ENCODE measurements at places on chromosomes 2 and 18. TPM values are rescaled to one million over a fixed set of nuclear protein-coding genes. Genes with fewer than 3 reads are reported as not detected.

DNA sequence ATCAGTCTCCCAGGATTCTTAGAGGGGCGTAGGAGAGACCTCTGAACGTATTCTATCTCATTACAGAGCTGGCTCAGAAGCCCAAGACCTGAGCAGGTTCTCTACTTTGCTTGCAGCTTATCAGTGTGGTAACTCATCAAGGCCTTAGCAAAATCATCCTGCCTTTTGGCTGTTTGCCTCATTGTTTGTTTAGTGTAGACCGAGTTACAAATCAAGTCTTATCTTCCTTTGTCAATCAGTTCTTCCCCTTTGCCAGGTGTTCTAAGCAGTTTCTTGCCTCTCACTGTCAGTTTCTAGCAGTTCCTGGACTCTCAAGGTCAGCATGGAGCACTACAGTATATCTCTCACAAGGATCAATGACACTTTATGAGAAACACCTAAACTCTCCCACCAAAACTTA is 30.9 kb upstream of the NAB1 start:
- no peaks in the 10 kb centered on the region for H3K27me3 ChIP-seq
- H3K27ac ChIP-seq: no peak overlapping the region

GRCh38 chr2:136185981-136186776 is 68.2 kb upstream of the CXCR4 start:
- no peak overlapping the region for H3K27ac ChIP-seq
- no peaks in the 10 kb centered on the region for H3K36me3 ChIP-seq
- DNase-seq: no peak
- no peaks in the 10 kb centered on the region for H3K27me3 ChIP-seq

GRCh38 chr2:7722212-7722910 is 805.1 kb downstream of the RNF144A start:
- no peak overlapping the region for H3K27ac ChIP-seq
- no peak overlapping the region for H3K4me3 ChIP-seq
- H3K36me3 ChIP-seq: no peaks in the 10 kb centered on the region

DNA sequence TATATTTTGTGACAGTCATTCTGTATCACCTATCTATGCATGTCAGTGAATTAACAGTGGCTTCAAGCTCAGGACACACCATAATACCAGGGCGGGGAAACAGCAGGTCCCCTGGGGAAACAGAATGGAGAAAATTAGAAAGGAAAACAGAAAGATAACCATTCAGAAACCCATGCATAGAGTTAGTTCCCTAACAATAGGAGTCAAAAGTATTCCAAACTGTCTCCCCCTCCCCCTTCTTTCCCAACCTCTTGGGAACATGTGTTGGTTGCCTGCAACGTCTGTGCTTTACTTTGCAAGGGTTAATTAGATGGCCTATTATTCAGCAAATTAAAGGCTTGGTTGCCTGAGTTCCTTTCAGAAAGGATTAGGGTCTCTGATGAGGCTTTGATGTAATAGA is 176.4 kb downstream of the MYO3B start:
- no peaks in the 10 kb centered on the region for H3K27me3 ChIP-seq
- DNase-seq: peak; percentile 94
- peak overlapping the region; percentile 40 for H3K4me3 ChIP-seq

DNA sequence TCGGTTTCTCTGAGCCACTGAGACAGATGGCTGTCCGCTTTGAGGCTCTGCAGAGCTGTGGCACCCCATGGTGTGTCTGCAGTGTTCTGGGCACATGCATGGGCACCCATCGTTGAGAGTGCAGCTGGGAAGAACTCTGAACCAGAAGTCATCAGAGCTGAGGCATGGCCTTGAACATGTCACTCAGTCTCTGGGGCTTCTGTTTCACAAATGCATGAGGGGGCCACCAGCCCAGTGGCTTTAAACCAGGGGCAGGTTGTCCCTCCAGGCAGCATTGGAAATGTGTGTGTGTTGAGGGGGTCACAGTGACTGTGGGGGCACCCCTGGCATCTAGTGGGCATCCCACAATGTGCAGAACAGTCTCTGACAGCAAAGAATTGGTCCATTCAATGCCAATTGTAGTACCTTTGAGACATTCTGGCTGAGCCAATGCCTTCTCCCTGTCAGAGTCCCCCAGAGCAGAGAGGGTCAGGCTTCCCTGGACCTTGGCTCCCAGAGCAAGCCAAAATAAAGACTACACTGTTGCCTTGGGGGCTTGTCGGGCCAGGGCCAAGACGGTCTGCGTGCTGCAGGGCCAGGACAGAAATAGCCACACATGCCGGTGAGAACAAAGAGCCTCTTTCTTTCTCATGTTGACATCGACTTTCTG is 9.3 kb upstream of the PSMD1 start:
- no peaks in the 10 kb centered on the region for H3K36me3 ChIP-seq
- peaks cover 38% of the 10 kb centered on the region for H3K27me3 ChIP-seq
- no peak for DNase-seq

DNA sequence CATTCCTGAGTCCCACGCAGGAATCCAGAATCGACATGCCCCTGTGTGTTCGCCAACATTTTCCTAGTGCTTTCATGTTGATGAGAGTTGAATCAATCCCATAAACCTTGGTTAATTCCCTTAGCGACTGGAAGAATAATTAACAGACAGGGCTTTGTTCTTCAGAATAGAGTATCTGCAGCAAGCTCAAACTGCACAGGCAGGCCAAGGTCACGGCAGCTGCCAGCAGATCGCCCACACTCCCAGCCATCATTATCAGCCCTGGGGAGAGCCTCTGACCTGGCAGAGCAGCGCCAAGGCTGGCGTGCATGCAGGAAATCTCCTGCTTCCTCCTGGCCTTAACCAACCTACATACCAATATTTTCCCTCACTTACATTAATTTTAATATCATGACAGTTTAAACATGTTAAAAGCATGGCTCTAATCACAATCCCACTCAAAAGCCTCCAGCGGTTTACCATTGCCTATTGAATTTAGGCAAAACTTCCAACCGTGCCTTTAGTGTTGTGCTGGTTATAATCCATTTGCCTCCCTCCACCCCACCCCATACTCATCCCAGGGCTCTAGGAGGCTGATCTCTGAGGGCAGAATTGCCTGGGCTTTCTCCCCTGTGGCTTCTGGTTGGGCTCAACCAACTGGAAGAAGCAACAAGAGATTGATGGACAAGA is 46.8 kb upstream of the NCK2 start:
- peaks cover 7% of the 10 kb centered on the region for H3K4me1 ChIP-seq
- no peaks in the 10 kb centered on the region for H3K27me3 ChIP-seq
- no peaks in the 10 kb centered on the region for H3K36me3 ChIP-seq
- DNase-seq: peak; percentile 18

DNA sequence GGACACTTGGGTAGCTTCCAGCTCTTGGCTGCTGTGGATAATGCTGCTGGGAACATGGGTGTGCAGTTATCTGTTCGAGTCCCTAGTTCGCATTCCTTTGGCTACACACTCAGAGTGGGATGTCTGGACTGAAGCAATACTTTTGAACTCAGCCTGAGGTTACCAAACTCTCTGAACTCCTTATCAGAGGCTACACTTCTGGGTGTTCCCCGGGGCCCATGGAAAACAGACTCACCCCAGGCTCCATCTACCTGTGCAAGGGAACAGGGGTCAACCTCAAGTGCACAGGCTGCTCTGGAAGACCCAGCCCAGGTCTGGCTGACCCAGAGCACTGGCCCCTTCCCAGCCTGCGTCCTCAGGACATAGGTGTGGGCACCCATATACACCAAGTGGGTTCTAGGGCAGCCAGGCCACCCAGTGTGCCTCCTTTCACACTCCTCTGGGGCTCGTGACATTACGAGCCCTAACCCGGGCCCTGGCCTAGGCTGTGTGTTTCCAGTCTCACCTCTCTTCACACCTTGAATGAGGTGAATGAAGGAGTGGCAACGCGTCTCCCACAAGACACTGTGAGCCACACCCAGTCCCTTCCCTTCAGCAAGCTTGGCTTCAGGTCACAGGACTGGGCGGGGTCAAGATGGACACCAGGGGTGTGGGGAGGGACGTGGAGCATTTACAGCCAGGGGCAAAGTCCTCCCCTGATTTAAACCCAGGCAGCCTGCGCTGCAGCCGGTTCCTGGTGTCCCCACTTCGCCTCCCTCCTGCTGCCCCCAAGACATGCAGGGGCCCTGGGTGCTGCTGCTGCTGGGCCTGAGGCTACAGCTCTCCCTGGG is at the start of gene ALPI:
Gene ALPI (plus strand): TSS at position 728 of the 830 bp plus-strand sequence. CDS start 47 bp downstream, at position 775.
- no peak for DNase-seq
- H3K27ac ChIP-seq: no peak within 1 kb of the TSS
- H3K27me3 ChIP-seq: no peaks in the 10 kb centered on the region
- no peak within 1 kb of the TSS for H3K4me3 ChIP-seq
- H3K4me1 ChIP-seq: no peaks in the 10 kb centered on the region

GRCh38 chr2:232030229-232030628 is 68.7 kb downstream of the DIS3L2 start:
- no peaks in the 10 kb centered on the region for H3K27me3 ChIP-seq
- no peaks in the 10 kb centered on the region for H3K36me3 ChIP-seq
- no peak for DNase-seq
- H3K4me3 ChIP-seq: no peak overlapping the region
- H3K27ac ChIP-seq: no peak overlapping the region

- H3K27me3 ChIP-seq: no peaks in the 10 kb centered on the region
- H3K4me3 ChIP-seq: no peak overlapping the region
- H3K4me1 ChIP-seq: peaks cover 18% of the 10 kb centered on the region
- no peak for DNase-seq
- H3K27ac ChIP-seq: no peak overlapping the region
Observed at GRCh38 chr2:113226462-113226861, 52.3 kb downstream of the PAX8 start.

- DNase-seq: no peak
- peaks cover 18% of the 10 kb centered on the region for H3K4me1 ChIP-seq
- H3K36me3 ChIP-seq: no peaks in the 10 kb centered on the region
- no peaks in the 10 kb centered on the region for H3K27me3 ChIP-seq
- no peak overlapping the region for H3K4me3 ChIP-seq
Observed at GRCh38 chr2:47300609-47301276, 102.2 kb upstream of the MSH2 start.

DNA sequence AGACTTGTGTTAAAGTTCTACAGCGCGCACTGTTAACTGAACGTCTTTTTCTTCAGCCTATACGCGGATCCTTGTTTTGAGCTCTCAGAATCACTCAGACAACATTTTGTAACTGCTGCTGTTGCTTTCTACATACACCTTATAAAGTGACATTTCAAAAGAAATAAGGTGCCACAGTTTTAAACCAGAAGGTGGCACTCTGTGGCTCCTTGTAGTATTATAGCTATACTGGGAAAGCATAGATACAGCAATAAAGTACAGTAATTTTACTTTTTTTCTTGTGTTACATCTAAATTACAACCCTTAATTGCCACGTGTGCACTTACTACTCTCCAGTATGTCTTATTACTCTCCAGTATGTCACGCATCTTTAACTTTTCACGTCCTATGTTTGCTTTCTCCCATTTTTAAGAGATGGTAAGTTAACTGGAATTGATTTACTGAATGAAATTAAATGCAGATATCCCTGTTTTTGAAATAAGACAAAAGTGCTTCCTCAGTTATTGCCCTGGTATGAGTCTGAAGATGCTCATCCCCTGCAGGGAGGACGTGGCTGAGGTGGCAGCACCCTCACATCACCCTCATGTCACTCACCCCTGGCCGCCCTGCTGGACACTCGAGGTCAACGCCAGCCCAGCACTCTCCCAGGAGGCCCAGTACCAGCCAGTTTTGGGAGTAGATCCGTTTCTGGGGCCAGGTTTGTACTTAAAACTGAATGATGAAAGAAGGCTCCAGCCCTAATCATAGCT is 37.8 kb downstream of the GORASP2 start:
- peak; percentile 28 for DNase-seq
- no peak overlapping the region for H3K4me3 ChIP-seq
- no peaks in the 10 kb centered on the region for H3K4me1 ChIP-seq
- H3K27me3 ChIP-seq: no peaks in the 10 kb centered on the region

- no peaks in the 10 kb centered on the region for H3K4me1 ChIP-seq
- H3K27me3 ChIP-seq: no peaks in the 10 kb centered on the region
- no peak overlapping the region for H3K4me3 ChIP-seq
- H3K27ac ChIP-seq: no peak overlapping the region
Observed at GRCh38 chr2:237998530-237998929, 31.7 kb downstream of the UBE2F start.

DNA sequence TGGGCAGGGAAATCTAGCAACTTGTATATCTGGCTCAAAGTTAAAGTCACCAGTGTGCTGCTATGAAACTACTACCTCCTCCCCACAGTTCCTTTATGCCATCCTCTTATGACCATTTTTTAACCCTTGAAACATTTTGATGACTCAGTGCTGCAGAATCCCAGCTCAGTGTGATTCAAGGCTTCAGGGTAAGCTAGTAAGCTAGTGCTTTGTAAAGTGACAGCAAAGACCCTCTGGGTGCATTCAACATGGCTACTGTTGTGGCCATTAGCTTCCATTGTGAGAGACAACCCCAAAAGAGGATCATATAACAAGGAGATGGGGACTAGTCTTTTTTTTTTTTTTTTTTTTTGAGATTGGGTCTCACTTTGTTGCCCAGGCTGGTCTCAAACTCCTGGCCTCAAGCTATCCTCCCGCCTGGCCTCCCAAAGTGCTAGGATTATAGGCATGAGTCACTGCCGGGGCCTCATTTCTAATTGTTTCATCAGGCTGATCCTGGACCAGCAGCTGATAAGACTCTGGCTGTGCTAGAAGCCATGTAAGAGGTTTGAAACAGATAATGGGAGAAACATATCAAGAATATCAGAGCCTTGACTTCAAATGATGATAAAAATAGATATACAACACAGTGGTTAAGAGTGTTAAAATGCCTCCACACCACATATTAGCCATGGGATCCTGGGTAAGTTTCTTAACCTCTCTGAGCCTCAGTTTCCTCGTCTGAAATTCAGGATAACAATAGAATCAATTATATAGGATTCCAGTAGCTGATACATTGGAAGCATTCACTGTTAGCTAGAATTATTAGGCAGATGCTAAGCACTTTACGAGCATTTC is 65.7 kb upstream of the RTN4 start:
- no peak for DNase-seq
- no peak overlapping the region for H3K27ac ChIP-seq
- no peak overlapping the region for H3K4me3 ChIP-seq
- peaks cover 25% of the 10 kb centered on the region for H3K4me1 ChIP-seq
- no peaks in the 10 kb centered on the region for H3K27me3 ChIP-seq

GRCh38 chr2:127423478-127423843 is 5.2 kb downstream of the PROC start:
- peaks cover 74% of the 10 kb centered on the region for H3K27me3 ChIP-seq
- no peak overlapping the region for H3K27ac ChIP-seq
- peaks cover 13% of the 10 kb centered on the region for H3K4me1 ChIP-seq

GRCh38 chr2:28412625-28413151 is 20.0 kb downstream of the FOSL2 start:
- H3K27me3 ChIP-seq: no peaks in the 10 kb centered on the region
- DNase-seq: no peak
- H3K4me3 ChIP-seq: no peak overlapping the region
- H3K27ac ChIP-seq: no peak overlapping the region
- H3K36me3 ChIP-seq: no peaks in the 10 kb centered on the region

The ZNF397 gene
- total RNA-seq: 79.4 TPM

The NTSR2 gene
- not detected for total RNA-seq

The TUBB8B gene
- total RNA-seq: 0.36 TPM

The ATP9B gene
- total RNA-seq: 33.5 TPM

The DHRS9 gene
- not detected for total RNA-seq

Measured in neural progenitor cell (in vitro differentiated cells).